ENCODE measurements at places on chromosomes 11 and 22.

DNA sequence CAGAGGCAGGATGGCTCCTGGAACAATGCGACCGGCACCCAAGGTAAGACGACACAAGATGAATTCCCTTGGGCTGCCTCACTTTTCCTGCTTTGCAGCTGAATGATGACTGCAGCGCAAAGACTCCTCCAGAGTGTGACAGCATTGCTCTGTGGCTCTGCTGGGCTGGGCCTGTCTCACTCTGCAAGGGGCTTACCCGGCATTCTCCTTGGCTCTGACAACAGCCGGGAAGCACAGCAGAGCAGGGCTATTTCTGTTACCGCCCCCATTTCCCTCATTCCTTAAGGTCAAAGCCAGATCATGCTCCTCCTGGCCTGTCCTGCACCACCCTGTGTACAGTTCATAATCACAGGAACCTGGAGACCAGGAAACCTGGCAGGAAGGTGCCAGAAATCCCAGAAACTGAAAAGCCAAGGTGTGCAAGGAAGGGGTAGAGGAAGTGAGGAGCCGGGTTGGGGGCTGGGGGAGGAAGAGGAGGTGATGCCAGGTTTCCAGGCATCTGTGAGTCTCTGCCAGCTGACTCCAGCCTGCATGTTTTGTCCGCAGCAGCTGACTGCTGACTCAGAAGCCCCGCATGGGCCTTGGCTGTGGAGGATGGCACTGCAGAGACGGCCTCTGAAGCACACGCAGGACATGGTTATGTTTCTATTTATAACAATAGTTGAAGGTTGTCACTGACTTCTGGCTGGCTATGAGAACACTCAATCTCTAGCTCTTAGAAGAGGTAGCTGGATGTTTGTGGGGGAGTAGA, 113.6 kb downstream of the MICAL3 start:
- no peak for DNase-seq

GRCh38 chr22:45710469-45710868, 38.8 kb downstream of the ATXN10 start:
- no peak for DNase-seq

DNA sequence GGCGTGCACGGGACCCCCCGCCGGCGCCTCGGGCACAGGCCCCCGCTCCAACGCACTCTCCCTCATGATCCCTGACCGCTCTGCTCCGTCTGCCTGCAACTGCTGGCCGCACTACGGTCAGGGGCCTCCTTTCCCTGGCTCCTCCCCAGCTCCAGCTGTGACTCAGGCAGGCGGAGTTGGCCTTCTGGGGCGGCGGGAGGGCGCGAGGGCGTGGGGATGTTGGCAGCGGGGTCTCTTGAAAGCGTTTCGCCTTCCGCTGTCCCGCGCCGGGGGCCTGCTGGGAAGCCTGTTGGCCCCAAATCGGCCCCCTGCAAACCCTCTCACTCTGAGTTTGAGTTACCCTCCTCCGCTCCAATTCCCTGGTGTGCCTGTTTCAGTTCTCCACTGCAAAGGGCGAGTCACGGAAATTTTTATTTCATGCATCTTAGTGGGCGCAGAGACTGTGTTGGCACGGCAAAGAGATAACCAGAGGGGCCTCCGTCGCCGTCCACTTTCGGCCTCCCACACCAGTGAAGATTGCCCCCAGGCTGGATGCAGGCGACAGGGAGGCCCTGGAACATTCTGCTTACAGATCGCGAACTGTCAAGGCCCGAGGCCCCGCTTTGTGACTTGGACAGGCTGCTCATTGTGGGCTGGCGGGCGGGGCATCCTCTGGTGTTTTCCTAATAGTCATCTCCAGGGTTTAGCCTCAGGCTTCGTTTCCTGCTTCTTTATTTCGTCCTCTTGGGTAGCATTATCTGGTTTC, at the start of gene CAVIN3:
Gene CAVIN3, minus strand, starts transcription at position 91 of the 745 bp plus-strand sequence. Its CDS starts 25 bp downstream, at position 66.
- no peak for DNase-seq

GRCh38 chr11:64766881-64767280, 7.1 kb upstream of the PYGM start:
- no peak for DNase-seq

DNA sequence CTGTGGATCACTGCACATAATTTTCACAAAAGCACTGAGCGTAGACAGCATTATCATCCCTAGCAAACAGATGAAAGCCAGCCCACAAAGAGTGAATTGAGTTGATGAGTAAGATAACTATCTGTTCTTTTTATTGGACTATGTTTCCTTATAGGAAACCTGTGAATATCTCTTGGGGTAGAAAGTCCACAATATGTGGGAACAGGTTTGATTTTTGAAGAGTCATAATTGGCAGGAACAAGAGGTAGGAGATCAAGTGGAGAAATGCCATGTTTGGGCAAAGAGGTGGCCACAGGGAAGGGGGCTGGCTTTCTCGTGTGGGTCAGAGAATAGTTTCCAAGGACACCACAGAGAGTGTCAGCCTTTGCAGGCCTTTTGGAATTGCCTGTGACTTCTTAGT, 23.9 kb downstream of the OR51E2 start:
- no peak for DNase-seq

DNA sequence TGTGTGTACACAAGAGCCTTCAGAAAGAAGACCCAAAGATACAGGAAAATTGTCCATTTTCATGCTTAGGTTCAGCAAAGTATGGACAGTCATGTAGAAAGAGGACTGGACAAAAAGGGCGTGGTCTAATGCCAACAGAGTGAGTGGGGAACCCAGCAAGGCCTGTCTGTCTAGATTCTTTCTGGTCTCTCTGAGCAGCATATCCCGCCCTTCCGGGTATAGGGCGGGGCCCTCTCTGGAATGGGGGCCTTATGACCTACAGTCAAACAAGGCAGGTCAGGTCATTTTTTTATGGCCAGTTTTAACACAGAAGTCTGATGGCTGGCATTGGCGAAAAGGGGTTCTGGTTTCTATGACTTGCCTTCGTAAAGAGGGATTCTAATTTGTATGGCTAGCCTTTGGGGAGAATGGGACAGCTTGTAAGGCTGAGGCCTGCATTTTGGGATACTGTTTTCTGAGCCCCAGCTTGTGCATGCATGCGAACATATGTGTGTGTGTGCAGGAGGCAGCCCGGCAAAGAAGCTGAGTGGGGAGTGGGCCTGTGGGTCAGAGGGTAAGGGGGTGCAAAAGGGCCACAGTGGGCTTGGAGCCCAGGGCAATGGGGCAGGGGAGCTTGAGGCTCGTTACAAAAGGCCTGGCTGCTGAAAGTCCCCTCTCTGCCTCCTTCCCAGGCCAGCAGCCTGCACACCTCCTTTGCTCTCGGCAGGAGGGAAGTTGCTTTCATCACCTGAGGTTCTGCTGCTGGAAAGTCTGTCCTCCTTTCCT, 130.5 kb upstream of the B3GAT1 start:
- no peak for DNase-seq

DNA sequence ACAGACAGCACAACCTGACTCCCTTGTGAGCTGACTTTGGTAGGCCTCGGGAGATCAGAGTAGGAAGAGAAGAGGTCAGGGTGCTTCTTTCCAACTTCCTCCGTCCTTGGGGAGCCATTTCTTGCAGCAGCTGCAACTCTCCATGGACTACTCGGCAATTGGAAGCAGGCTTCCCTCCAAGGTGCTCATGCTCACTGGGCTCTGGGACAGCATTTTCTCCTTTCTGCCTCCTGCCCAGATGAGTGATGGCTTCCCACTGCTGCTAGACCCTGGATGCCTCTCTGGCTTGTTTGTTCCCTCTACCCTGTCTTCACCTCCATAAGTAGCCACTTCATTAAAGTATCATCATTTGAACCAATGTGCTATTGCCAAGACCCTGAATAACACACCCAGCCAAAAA, 8.2 kb upstream of the PRSS23 start:
- DNase-seq: no peak

GRCh38 chr11:47004595-47005033, 68.1 kb downstream of the CSTPP1 start:
- peak; percentile 54 for DNase-seq

- no peak for DNase-seq
Measured at GRCh38 chr11:118633979-118634378, 26.6 kb downstream of the PHLDB1 start.

- no peak for DNase-seq
Measured at GRCh38 chr22:37610480-37611129, 2.0 kb downstream of the GGA1 start.
